Stimulated activated naive CD4-positive, alpha-beta T cell (primary cell): ENCODE measurements at places on chromosomes 2 and 18.

- no peak for DNase-seq
These were observed 338 bp upstream of the THUMPD2 start for GRCh38 chr2:39779341-39779851.

DNA sequence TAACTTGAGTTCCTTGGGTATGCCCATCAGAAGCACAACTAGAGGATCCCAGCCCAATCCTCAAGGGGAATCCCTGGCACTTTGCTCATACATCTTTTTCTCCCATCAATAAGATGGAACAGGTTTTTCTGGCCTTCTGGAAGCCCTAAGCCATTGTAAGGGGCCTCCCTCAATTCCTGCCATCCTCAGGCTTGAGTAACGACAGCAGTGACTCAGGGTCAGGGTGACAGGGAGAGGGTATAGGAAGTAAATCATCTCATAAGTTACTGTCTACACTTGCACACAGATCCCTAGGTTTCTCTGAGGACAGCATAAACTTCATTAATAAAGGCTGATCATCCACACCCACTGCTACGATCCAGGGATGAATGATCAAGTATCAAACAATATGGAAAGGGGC is 35.0 kb downstream of the AMER3 start:
- DNase-seq, result no peak

DNA sequence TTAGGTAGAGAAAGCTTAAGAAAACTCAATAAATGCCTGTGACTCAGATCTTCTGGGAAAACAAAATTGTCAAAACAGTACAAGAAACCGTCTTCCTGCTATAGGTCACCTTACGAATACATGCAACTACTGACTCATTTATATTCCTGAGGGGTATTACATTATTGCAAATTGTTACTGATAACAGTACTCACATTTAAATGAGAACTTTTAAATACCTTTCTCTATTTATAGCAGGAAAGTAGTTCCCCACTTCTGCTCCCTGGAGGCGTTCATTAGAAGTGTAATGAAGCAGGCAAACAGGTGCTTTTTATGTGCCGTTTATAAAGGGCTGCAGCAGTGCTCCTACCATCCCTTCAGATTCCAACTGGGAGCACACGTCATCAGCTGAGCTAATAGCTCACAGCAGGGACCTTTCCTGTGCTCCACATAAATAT is 65.1 kb upstream of the RPRM start:
- DNase-seq, result no peak

DNA sequence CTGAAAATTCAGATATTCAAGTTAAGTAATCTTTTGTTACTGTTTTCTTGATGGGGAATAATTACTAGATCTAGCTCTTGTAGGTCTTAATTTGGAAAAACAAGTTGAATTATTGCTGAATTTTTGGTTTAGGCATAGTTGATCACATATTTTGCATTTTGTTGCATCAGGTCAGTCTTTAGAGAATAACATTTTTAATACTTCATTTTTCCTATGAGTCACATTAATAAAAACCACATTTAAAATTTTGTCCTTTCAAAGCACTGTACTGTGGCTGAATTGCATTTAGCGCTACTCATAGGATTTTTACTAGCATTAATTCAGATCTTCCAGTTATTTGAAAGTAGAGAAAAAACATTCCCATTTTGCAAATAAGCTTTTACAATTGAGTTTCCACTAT is 23.2 kb downstream of the MAP4K4 start:
- DNase-seq, result no peak

- no peak for DNase-seq
These were observed 210.5 kb downstream of the ANAPC1 start for GRCh38 chr2:111673526-111673925.

GRCh38 chr2:26720322-26721114 is 28.0 kb downstream of the KCNK3 start:
- DNase-seq, result no peak
